Breast epithelium (tissue), 4 donors: ENCODE measurements at places on chromosomes 7 and 10. TPM values are rescaled to one million over a fixed set of nuclear protein-coding genes. Genes with fewer than 3 reads are reported as not detected.
A peak's percentile ranks its signal among the peaks of the same experiment; 100 is the strongest.

DNA sequence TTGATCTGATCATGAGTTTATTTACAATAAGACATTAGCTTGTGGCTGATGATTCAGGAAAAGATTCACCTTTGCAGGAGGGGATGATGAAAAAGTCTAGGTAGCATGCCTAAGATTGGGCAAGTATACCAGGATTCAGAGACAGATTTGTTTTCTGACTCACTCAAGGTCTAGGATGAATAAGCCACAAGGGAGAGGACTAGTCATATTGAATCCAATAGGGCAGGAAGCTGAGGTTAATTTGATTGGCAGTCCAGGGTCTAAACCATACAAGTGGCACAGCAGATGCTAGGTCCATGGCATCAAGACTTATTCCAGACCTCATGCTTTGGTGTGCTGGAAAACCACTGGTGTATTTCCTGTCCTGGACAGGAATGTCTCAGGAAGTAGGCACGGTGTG lies 1133.4 kb downstream of the XPNPEP1 start:
- no peaks in the 10 kb centered on the region for H3K36me3 ChIP-seq
- no peak overlapping the region for H3K27ac ChIP-seq
- DNase-seq: no peak
- no peak overlapping the region for H3K4me3 ChIP-seq

Gene FKBP9
- total RNA-seq: 100 TPM

DNA sequence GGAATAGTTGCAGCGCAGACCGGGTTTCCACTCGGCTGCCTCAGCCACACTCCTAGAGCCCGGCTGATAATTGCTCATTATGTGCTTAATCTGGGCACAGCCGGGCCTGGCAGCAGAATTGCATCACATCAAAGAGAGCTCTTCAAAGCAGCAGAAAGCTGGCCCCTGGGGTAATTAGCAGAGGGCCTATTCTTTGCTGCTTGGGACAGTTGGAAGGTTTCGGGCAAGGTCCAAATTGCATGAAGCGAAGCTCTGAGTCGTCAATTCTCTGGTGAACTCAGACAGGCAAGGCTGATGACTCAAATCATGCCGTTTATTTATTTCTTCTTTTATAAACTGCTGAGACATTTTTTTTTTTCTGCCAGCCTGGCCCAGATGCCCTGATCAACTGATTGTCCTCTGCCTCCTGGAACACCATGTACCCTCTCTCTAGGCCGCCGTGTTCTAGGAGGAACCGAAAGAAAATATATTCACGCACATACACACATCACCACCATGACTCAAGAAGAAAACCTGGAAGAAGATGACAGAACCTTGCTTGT lies 242.2 kb downstream of the RAB11FIP2 start:
- H3K4me3 ChIP-seq: no peak overlapping the region
- H3K27ac ChIP-seq: no peak overlapping the region
- no peaks in the 10 kb centered on the region for H3K4me1 ChIP-seq

DNA sequence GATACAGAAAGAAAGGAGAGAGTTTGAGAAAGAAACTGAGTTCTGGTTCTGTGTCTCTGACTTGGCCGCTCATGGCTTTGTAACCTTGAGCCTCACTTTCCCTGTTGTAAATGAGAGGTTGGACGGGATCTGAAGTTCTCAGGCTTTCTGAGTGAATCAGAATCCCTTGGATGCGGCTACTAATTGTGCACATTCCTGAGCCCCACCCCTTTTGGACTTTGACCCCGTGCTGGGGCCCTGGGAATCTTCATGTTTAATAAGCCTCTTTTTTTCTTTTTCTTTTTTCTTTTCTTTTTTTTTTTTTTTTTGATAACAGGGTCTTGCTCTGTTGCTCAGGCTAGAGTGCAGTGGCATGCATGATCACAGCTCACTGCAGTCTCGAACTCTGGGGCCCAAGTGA lies 26.9 kb downstream of the SLC25A28 start:
- H3K36me3 ChIP-seq: no peaks in the 10 kb centered on the region
- no peak for DNase-seq
- H3K4me1 ChIP-seq: no peaks in the 10 kb centered on the region
- H3K27me3 ChIP-seq: no peaks in the 10 kb centered on the region
- H3K27ac ChIP-seq: no peak overlapping the region

Gene CYP26C1
- 0.15 TPM for total RNA-seq

- no peak for DNase-seq
- H3K27ac ChIP-seq: no peak overlapping the region
- H3K27me3 ChIP-seq: no peaks in the 10 kb centered on the region
- no peaks in the 10 kb centered on the region for H3K4me1 ChIP-seq
- H3K36me3 ChIP-seq: no peaks in the 10 kb centered on the region
These were observed 196.4 kb downstream of the CREB5 start for GRCh38 chr7:28608731-28609130.

Gene CFTR
- 1.3 TPM for total RNA-seq

DNA sequence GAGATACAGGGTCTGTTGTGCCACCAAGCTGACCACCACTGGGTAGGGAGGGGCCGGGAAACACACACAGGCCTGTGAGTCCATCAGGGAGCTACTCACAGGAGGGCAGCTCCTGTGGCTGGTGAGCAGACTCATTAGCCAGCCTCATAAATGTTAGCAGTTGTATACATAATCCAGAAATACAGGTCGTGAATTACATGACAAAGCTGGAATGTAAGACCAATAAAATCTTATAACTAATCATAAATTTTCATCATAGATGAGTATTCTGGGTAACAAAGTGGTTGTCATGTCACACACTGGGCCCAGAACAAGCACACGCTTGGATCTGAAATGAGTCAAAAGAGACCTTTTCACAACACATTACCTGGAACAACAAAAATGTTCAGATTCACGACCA lies 642.6 kb upstream of the AUTS2 start:
- H3K36me3 ChIP-seq: no peaks in the 10 kb centered on the region
- no peaks in the 10 kb centered on the region for H3K4me1 ChIP-seq
- no peak for DNase-seq
- H3K4me3 ChIP-seq: no peak overlapping the region
- H3K27ac ChIP-seq: no peak overlapping the region

DNA sequence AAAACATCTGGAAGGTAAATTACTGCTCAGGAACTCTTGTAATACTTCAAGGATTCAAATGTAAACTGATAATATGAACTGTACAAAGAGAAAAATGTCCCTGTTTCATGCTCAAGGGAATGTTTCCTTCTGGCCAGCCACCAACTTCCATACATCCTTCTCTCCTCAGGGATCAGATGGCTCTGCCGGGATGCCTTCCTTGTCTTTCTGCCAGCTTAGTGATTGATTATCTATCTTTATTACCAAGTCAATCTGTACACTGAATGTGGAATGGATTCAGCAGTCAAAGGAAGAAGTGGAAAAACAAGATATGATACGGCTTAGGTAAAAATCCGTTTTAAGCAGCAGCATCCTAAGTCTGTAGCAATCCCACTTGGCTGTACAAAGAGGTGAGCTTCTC lies 178.3 kb downstream of the PTN start:
- no peak for DNase-seq
- H3K36me3 ChIP-seq: no peaks in the 10 kb centered on the region
- H3K27me3 ChIP-seq: no peaks in the 10 kb centered on the region
- H3K27ac ChIP-seq: no peak overlapping the region
- no peaks in the 10 kb centered on the region for H3K4me1 ChIP-seq
- H3K4me3 ChIP-seq: no peak overlapping the region

DNA sequence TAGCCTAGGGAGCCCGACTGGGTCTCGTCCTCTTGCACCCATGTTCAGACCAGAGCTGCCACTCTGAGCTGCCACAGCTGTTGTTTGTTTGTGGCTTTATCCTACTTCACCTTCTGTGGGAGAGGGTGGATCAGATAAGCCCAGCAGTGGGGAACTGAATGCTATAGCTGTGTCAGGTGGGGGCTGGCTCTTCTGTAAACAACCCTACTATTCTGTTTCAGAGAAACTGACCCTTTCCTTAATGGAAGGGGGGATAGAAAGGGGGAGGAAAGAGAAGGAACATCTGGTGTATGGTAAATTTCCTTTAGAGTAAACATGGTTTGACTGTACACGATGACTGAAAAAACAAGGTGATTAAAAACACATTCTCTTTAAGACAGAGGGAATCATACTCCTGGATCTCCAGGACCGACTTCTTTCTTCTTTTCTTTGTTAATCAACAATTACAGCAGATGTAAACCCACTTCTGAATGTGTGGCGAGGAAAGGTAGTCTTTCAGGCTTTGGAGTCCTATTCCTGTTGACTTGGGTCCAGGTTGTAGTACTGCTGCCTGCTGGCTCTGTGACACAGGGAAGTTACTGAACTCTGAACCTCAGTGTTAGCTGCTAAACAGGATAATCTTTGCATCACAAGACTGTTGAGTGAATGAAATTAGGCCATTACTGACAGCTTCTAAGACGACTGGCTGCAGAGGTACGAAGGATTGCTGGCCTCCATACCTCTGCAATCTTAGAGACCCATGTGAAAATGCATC lies 6.0 kb downstream of the PRXL2A start:
- H3K36me3 ChIP-seq: no peaks in the 10 kb centered on the region
- H3K4me1 ChIP-seq: peaks cover 7% of the 10 kb centered on the region
- peak overlapping the region; percentile 86 for H3K27ac ChIP-seq
- no peak for DNase-seq
- H3K4me3 ChIP-seq: no peak overlapping the region

DNA sequence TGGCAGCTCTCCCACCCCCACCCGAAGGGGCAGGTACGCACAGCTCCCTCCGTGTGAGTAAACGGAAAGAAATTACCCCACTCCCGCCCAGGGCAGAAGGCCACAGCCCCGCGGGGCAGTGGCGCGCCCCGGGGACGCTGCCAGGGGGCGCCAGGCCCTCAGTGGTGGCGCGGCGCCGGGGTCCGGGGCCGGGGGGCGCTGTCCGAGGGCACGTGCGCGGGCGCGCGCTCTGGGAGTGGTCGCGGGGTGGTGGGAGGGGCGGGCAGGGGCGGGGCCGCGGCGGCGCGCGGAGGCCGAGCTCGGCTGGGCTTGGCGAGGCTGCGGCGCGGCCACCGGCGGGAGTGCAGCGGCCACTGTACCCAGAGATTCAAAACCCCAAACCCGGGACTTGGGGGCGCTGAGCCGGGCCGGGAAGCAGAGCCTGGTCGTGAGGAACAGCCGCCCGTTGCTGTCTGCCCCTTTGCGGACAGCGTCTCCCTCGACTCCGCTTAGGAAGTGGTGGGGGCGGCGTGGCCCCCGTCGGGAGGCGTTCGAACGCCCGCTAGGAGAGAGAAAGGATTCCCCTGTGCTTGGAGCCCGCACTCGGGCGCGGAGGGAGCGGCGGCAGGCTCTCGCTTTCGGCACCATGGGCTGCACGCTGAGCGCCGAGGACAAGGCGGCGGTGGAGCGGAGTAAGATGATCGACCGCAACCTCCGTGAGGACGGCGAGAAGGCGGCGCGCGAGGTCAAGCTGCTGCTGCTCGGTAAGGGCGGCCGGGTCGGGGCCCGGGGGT lies at the start of gene GNAI1:
Gene GNAI1, plus strand, starts transcription at position 296 of the 773 bp plus-strand sequence. Its CDS starts 330 bp downstream, at position 626.
- peak within 1 kb of the TSS; percentile 86 for H3K4me3 ChIP-seq
- DNase-seq: peak; percentile 23
- H3K4me1 ChIP-seq: no peaks in the 10 kb centered on the region
- peak within 1 kb of the TSS; percentile 87 for H3K27ac ChIP-seq

- no peak overlapping the region for H3K27ac ChIP-seq
- no peaks in the 10 kb centered on the region for H3K36me3 ChIP-seq
- H3K4me3 ChIP-seq: no peak overlapping the region
- no peaks in the 10 kb centered on the region for H3K27me3 ChIP-seq
- no peak for DNase-seq
These were observed 45.2 kb downstream of the MTERF1 start for GRCh38 chr7:91835091-91835825.
